H9 (cell line): ENCODE measurements at places on chromosomes 6 and 20. TPM values are rescaled to one million over a fixed set of nuclear protein-coding genes. Genes with fewer than 3 reads are reported as not detected.

SAPCD1 gene
- total RNA-seq, result 3.2 and 4.3 TPM in 2 replicates

PROKR2 gene
- total RNA-seq, result 0.44 and 0.46 TPM in 2 replicates

TCP11 gene
- not detected in 2 replicates for total RNA-seq

RIPPLY2 gene
- 0.90 TPM in 2 replicates for total RNA-seq

LINC00237 gene
- total RNA-seq, result 0.24 and 0.90 TPM in 2 replicates

SNTA1 gene
- 9.9 and 10.2 TPM in 2 replicates for total RNA-seq

SCAND1 gene
- 59.1 and 60.5 TPM in 2 replicates for total RNA-seq

OR2H1 gene
- not detected in 2 replicates for total RNA-seq

RIMS4 gene
- total RNA-seq, result 15.5 and 16.3 TPM in 2 replicates

BPI gene
- total RNA-seq, result not detected in 2 replicates

NDUFAF5 gene
- 35.9 and 40.2 TPM in 2 replicates for total RNA-seq

SMOC2 gene
- total RNA-seq, result 1.8 and 2.1 TPM in 2 replicates

NUP43 gene
- total RNA-seq, result 92.1 and 102 TPM in 2 replicates

ARMC2 gene
- 2.8 and 3.9 TPM in 2 replicates for total RNA-seq

MAP1LC3A gene
- 24.3 and 25.9 TPM in 2 replicates for total RNA-seq

SEL1L2 gene
- total RNA-seq, result not detected in 2 replicates

RFX6 gene
- total RNA-seq, result not detected in 2 replicates

CDSN gene
- total RNA-seq, result not detected in 2 replicates

PAK5 gene
- total RNA-seq, result 0.20 and 0.37 TPM in 2 replicates

FAM83C gene
- not detected in 2 replicates for total RNA-seq

NOX3 gene
- not detected in 2 replicates for total RNA-seq

HAO1 gene
- not detected in 2 replicates for total RNA-seq
